ENCODE measurements at places on chromosomes 13 and 19.
A peak's percentile ranks its signal among the peaks of the same experiment; 100 is the strongest.

- no peak for DNase-seq
Observed at GRCh38 chr19:5676772-5677105, 3.6 kb downstream of the MICOS13 start.

GRCh38 chr13:66659701-66660467, 570.3 kb downstream of the PCDH9 start:
- DNase-seq: no peak

DNA sequence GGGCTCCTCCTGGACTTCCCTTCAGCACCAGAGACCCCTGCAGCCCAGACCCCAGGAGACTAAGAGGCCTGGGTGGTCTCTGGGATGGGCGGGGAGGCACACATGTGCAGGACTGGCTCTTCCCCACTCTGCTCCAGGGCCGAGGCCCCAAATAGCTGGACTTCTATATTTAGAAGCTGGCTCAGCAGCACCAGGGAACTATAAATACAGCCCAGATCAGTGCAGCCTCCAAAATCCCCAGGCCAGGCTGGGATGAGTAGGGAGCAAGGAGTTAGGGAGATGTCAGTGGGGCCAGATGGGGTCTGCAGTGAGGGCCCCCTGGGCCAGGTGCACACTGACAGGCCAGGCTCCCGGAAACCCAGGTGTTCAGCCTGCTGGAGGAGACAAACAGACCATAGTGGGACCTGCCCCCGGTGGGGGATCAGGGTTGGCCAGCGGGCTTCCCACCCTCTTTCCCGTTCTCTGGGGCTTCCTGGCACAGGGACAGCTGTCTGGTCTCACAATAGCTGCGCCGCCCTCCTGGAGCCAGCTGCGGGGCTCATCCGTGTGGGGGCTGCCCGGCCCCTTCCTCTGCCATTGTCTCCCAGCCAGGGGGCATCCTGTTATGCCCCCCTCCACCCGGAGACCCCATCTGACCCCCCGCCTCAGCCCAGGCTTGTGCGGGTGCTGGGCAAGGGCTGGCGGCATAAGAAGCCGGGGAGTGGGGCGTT, 5.5 kb upstream of the ADGRE5 start:
- peak; percentile 61 for DNase-seq

- DNase-seq: no peak
Observed at GRCh38 chr19:9014803-9015202, 4.6 kb upstream of the MUC16 start.

GRCh38 chr19:35144600-35145436, 1.8 kb downstream of the FXYD7 start:
- no peak for DNase-seq

DNA sequence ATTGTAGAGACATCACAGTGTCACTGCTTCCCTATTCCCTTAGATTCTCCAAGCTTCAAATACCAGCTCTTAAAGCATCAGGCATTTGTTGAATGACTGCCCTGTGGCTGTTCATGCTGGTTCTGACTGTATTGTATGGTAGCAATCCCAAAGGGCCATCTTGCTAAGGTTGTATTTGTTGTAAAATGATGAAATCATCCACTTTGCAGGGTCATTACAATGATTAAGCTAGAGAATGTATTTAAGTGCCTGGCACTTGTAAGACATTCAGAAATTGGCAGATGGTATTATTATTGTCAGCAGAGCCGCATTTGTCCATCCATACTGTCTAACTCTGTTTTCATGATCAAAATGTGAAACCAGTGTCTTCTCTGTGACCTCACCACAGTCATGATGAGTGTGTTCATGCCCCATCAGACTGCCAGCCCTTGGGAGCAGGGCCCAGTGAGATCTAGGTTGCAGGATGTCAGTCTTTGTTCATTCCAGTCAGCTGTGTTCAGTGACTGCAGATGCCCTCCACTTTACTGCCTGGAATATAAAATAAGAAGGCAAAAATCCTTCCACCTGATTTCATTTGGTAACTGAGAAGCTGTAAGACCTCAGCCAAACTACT, 86.1 kb downstream of the DHRS12 start:
- DNase-seq: no peak

DNA sequence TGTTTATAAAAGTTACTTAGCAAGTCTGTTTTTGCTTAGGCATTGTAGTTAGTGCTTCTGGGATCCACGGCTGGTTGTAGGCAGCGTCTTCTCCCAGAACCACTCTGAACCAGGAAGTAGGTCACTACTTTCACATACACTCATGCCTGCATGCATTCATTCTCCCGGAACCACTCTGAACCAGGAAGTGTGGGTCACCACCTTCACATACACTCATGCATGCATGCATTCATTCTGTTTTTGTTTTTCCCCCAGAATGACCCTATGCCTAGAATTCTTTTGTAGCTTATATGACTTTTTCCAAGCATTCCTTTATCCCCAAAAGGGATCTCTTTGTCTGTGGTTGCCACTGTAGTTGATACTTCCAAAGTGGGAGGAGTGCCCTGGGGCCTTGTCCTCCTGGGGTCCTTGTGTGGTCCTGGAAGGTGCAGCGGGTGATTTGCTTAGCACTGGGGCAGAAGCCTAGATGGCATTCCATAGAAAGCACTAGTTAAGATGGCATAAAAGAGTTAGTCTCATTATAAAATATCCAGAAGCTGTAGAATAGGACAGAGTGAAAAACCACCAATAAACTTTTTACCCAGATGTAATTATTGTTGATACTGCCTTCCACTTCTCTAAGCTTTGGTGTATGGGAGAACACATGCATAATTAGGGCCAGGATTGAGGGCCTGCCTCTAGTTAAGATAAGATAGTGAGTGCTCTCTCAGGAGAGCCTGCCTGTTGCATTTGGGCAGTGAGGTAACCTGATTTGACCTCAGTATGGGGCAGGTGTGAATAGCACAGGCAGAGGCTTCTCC, 68.6 kb upstream of the TEX29 start:
- no peak for DNase-seq

GRCh38 chr13:40217675-40218074, 448.8 kb downstream of the FOXO1 start:
- DNase-seq: peak; percentile 86

GRCh38 chr19:5071579-5071978, 102.7 kb downstream of the KDM4B start:
- DNase-seq: no peak

DNA sequence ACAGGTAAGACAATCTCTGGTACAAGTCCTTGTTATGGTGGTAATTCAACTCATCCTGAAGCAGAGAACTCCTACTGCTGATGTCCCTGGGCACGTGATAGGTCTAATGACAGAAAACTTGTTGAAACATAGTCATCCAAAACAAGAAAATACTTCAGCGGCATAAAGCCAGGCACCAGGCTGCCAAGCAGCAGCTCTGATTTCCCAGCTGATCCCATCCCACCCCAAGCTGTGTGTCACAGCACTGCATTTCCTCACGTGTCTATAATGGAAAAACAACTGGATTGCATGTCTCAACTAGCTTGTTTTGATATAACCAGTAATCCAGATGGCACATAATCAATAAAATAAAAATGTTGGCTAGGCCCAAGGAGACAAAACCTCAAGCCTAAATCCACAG, 64.8 kb downstream of the MIPEP start:
- DNase-seq: no peak

DNA sequence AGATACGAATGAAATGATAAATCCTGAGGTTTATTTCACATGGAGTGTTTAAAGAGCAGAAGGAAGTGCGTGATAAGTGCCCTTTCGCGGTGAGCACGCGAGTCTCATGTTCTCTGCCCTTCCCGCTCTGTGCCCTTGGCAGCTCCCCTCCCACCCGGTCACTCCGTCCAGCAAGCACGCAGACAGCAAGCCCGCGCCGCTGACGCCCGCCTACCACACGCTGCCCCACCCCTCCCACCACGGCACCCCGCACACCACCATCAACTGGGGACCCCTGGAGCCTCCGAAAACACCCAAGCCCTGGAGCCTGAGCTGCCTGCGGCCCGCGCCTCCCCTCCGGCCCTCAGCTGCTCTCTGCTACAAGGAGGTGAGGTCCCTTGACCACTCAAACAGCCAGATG, 37.4 kb upstream of the TEX29 start:
- no peak for DNase-seq

DNA sequence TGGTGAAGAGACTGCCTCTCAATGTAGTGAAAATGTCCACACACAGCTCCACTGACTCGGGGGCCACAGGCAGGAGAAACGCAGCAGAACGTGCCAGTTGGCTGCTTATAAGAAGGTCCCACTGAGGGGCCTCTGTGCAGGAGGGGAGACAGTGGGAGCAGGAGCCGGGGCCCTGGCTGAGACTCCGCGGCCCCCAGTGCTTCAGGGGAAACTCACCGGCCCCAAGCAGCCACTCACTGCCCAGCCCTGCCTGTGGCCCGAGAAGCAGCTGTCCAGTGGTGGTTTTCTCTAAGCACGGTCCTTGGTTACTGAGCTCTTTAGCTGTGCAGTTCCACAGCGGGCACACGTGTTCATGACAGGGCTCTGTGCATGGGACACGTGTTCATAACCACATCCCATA, 91.9 kb upstream of the MCF2L start:
- DNase-seq: no peak

GRCh38 chr13:53873558-53873957, 844.9 kb downstream of the OLFM4 start:
- DNase-seq: no peak

- no peak for DNase-seq
Observed at GRCh38 chr13:32391101-32391619, 36.8 kb downstream of the N4BP2L1 start.

GRCh38 chr19:39502640-39503417, 4.1 kb downstream of the DLL3 start:
- DNase-seq: peak; percentile 46

DNA sequence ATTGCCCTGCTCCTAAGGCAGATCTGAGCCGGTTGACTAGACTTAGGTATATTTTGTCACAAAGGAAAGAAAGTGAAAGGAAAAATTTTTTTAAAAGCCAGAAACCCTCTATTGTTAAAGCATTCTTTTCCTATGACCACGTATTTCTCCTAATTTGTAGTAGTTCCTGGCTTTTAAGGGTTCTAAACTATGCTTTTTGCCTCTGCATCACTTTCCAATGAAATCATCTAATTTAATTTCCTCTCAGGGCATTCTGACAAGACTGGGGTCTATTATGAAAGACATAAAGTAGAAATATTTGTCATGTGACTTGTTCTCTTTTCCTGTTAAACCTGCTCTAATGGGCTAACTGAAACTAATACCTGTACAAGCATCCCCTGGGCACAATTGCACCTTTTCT, 233.0 kb upstream of the PRR20A start:
- no peak for DNase-seq

GRCh38 chr13:107459430-107459829, 755.9 kb downstream of the LIG4 start:
- no peak for DNase-seq

Data from MV-4-11 (cell line).